ENCODE measurements at places on chromosomes 2 and 18. TPM values are rescaled to one million over a fixed set of nuclear protein-coding genes. Genes with fewer than 3 reads are reported as not detected.
A peak's percentile ranks its signal among the peaks of the same experiment; 100 is the strongest.

EFHD1 gene
- 2.3 TPM for total RNA-seq

ST8SIA5 gene
- total RNA-seq, result under 0.01 TPM

CCNT2 gene
- total RNA-seq, result 20.6 TPM

IL36RN gene
- total RNA-seq, result not detected

SLC66A2 gene
- total RNA-seq, result 28.3 TPM

SIX3 gene
- total RNA-seq, result not detected

POTEJ gene
- not detected for total RNA-seq

- no peak for DNase-seq
Measured at GRCh38 chr18:10858477-10858876, 290.9 kb downstream of the PIEZO2 start.

DNA sequence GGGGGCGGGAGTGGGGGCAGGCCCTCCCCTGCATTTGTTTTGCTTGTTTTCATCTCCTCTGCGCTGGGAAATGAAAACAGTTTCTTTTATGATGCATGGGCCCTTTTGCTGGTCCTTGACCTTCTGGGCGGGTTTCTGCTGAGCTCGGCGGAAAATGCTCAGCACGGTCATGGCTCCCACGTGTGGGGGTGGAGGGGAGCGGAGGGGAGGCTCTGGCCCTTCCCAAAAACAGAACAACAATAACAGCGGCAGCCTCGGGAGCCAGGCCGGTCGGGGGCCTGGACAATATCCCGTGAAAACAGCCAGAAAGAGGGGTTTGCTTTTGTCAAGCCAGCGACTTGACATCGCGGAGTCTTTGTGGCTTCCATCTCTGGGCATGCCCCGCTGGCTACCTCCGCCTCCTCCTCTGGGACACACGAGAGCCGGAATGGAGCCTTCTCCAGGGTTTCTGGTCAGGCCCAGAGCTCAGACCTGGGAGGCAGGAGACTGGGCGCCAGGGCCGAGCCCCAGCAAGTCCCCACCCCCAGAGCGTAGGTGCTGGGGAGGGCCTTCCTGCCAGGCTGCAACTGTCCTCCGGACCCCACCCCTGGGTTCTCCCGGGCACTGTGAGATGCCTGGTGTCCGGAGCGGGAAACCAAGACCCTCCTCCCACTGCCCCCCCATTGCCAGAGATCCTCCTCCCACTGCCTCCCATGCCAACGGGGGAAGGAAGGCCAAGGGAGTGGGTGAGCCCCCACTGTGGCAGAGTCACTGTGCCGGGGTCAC, 35.9 kb upstream of the SNED1 start:
- peak; percentile 88 for DNase-seq

DNA sequence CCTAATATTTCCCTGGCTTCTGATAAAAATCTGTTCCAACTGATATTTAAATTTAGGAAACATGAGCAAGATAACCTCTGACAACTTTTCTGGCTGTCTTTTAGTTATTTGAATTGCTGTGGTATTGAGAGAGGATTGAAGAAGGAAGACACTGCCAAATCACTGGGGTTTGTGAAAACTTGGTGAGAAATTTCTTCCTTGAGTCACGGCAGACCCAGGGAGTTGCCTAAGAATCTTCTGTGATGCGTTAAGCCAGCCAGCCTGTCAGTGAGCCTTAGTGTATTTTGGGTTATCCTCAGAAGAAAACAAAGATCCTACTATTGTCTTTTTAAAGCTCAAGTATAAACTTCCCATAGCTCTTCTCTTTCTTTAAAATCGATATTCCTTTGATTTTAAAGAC, 17.5 kb upstream of the DOK6 start:
- DNase-seq, result no peak

GRCh38 chr2:3222636-3223035, 155.0 kb downstream of the EIPR1 start:
- no peak for DNase-seq

- no peak for DNase-seq
Measured at GRCh38 chr2:104846786-104847585, 6.9 kb upstream of the POU3F3 start.

DNA sequence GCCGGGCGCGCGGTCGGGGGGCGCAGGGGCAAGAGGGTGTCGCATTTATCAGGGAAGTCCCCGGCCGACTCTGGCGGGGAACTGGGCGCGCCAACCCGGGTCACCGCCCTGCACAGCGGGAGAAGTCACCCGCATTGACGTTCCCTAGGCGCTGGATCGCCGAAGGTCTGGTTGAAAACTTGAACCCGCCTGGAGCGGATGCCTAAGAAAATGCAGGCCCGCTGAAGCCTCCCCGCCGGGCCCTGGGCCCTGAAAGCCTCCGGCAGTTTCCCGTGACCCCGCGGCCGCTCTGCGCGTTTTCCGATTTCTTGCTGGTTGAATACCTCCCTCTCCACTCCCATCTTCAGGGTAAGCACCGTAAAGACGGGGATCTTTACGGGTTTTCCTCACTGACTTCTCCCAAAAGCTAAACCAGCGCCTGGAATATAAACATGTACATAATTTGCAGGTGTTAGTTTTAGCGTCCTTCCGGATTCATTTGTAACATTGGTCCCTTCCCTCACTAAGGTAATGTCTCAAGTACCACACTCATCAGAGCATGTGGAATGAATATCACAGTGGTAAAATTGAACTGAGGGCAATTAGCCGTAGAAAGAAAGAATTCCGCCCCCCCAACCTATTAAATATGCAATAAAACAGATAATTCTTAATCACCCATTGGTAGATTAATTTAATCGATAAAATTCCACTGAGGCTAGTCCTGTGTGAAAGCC, 675 bp upstream of the SPIRE1 start:
- DNase-seq, result peak; percentile 50

DNA sequence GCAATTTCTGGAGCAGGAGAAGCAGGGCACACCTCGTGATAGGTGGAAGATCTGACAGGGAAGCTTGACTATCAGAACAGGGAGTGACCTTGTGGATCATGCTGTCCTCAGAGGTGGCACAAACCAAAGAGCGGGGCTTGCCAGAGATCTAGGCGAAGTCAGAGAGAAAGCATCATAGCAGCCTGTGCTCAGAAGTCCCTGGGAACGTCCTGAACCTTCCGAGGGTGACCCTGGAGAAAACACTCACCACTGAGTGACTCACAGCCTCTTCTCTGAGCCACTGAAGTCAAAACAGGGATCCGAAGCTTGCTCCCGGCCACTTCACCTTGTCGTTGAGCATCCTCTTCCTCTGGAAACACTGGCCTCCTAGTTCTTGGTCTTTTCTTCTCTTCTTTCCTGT, 56.7 kb downstream of the IL1R2 start:
- peak; percentile 83 for DNase-seq

- no peak for DNase-seq
Measured at GRCh38 chr2:50783111-50783510, 248.8 kb downstream of the NRXN1 start.

- no peak for DNase-seq
Measured at GRCh38 chr2:166841679-166842078, 46.6 kb upstream of the XIRP2 start.

GRCh38 chr2:222714361-222715241, 43.1 kb downstream of the MOGAT1 start:
- no peak for DNase-seq

GRCh38 chr2:225468131-225468530, 68.6 kb downstream of the NYAP2 start:
- no peak for DNase-seq

- DNase-seq, result no peak
Measured at GRCh38 chr18:55421308-55421614, 166.7 kb downstream of the TCF4 start.

DNA sequence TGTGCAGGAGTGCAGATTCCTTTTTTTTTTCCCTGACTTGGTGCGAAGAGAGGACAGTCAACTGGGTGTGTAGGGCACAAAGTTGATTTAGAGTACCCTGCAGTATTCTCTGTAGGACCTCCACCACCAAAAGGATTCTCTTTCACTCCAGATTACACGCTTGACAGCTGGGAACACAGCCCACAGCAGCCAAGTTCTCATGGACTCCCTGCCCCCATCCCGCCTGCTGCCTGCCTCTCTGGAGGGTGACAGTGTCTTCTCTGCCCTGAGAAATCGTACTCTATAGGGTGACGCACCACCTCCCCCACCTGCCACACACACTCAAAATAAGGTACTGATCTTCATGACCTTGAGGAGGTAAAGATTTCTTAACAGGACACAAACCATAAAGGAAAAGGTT, 26.6 kb upstream of the IHH start:
- no peak for DNase-seq

DNA sequence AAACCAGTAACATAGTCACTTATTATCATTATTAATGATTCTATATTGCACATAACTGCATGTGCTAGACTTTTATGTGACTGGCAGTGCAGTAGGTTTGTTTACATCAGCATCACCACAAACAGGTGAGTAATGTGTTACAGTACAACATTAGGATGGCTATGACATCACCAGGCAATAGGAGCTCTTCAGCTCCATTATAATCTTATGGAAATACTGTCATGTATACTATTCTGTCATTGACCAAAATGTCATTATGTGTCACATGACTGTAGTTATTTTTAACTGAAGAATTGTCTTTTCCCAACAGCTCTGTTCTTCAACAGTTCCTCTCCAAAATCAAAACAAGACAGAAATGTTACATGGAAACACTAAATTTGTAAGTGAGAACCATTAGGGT, 96.3 kb downstream of the C18orf54 start:
- DNase-seq, result no peak

- peak; percentile 75 for DNase-seq
Measured at GRCh38 chr2:9249020-9249800, 42.6 kb downstream of the ASAP2 start.

- DNase-seq, result peak; percentile 94
Measured at GRCh38 chr2:47303341-47304148, 99.4 kb upstream of the MSH2 start.

DNA sequence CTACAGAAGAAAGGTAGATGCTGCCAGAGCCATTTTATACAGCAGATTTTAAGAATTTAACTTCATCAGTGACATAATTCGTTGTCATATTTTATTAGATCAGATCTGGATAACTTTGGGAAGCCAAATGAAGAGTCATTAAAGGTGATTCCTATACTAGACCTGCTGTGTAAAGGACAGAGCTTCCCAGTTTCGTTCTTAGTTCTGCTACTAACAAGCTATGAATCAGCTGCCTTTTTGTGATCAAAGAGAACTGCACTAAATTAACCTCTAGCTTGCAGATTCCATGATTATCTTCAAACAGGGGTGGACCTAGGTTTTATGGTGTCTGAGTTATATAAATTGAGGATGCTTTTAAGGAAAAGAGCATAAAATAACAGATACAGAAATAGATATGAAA, 926.5 kb upstream of the ACVR2A start:
- DNase-seq, result peak; percentile 22

DNA sequence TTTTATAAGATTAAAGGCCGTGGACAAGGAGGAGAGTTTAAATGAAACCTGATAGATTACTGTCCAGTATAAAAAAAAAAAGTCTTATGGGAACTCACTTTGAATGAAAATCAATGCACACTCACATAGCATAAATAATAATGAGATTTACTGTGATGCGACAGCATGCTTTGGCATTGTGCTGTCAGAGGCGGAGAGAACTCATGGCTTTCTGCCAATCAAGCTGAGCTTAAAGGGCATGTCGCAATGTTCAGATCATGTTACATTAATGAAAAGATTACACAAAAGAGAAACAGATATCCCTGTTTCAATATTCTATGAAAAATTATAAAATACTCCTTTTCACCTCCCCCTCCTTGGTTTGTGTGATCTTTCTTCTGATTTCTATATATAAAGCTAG, 310.8 kb downstream of the ERBB4 start:
- peak; percentile 25 for DNase-seq

DNA sequence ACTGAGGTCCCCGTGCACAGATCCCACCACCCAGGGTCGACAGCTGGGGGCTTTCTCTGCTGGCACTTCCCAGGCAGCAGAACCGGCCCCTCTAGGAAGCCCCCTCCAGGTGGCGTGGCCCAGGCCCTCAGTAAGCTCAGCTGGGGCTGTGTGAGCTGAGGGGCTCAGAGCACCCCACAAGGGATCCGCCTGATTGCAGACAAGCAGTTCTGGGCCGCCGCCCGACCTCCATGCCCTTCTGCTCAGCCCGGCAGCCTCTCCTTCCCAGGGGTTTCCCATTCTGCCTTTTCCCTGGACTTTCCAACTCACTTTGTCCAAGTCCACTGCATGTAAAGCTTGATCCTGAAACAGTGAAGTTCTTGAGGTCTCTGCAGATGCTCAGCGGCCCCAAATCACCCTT, 76.4 kb downstream of the NFATC1 start:
- no peak for DNase-seq

DNA sequence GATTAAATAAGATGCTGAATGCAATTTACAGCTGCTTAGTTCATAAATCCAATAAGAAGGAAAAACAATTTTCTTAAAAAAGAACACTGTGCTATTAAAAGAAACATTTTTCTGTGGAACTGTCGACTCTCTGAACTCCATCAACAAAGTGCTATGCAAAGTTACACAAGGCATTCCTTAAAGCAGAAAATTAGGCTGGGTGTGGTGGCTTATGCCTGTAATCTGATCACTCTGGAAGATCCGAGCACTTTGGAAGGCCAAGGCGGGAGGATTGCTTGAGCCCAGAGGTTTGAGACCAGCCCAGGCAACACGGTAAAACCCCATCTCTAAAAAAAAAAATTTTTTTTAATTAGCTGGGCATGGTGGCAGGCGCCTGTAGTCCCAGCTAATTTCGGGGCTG, 13.0 kb downstream of the MCM6 start:
- DNase-seq, result peak; percentile 32

- DNase-seq, result peak; percentile 18
Measured at GRCh38 chr2:65071499-65072180, 15.4 kb downstream of the CEP68 start.

DNA sequence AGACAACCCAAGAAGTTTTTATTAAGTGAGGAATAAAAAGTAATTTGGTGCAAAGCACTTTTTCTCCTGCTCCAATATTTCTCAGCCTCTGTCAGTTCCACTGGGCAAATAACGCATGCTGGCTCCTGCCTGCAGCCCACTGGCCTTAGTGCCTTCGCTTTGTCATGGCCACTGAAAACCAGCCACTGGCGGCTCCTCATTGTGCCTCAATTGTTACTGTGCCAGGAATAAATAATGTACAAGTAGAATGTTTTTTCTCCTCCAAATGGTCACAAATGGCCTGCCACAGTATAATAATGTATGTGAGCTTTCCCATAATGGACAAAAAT, 267.1 kb downstream of the ACTR3 start:
- DNase-seq, result no peak

DNA sequence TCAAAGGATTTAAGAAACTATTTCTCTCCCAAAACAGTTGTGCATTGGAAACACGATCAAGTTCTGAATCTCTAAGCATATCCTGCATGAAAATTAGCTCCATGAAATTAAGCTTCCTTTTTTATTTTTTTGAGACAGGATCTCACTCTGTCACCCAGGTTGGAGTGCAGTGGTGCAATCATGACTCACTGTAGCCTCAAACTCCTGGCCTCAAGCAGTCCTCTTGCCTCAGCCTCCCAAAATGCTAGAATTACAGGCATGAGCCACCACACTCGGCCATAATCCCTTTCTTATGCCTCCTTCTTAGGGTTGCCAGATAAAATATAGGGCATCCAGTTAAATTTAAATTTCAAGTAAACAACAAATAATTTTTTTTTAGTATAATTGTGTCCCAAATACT, 124.4 kb downstream of the ARL4C start:
- DNase-seq, result no peak

Measured in fibroblast of villous mesenchyme (primary cell).